NCI-H1436 treated with DMSO at 0.1 percent for 48 hours (cell line): ENCODE measurements at places on chromosomes 1 and 21.

DNA sequence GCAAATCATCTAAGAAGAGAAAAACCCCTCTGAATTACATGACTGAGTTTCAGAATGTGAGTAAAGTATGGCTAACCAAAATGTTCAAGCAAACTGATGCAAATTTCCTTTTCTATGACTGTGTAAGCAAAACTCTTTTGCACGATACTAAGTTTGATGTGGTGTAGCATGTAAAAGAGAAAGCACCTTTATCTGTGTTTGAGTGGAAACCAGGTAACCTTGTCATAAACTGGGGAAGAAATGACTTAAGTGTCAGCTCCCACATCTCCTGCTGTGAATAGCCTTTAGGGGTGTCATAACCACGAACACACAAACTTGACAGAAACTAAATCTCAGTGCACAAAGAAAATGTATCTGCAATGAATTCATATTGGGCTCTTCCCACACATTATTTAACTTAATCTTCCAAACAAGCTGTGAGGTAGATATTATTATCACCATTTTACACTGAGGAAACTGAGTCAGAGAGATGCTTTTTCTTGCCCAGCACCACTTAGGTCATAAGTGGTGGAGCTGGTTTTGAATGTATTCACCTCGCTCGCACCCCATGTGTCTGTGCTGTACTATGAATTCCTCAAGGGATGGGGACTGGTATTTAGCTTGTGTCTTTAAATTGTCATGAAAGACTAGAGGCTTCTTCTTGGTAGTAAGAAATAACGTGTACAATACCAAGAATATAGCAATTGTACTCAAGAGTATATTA is 32.9 kb upstream of the IL12RB2 start:
- no peak for DNase-seq

- no peak for DNase-seq
Measured at GRCh38 chr1:63321785-63322113, 618 bp upstream of the FOXD3 start.

- DNase-seq: no peak
Measured at GRCh38 chr1:152162792-152163463, 3.9 kb upstream of the RPTN start.

DNA sequence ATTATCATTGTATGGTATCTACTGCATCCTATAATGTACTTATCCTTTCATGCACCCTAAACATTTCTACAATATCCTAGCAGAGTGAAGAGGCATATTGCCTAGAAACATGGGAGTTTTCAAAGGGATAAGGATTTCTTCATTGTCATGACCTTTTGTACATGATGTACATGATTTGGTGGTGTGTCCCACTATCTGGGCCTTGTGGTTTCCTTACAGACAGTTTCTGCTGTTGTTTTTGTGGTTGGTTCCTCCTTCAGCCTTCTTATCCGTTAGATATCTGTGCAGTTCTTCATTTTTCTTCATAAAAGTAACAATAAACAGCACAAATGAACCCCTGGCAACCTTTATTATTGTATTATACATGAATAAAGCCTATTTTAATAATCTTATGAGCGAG is 70.4 kb upstream of the BACH1 start:
- no peak for DNase-seq

DNA sequence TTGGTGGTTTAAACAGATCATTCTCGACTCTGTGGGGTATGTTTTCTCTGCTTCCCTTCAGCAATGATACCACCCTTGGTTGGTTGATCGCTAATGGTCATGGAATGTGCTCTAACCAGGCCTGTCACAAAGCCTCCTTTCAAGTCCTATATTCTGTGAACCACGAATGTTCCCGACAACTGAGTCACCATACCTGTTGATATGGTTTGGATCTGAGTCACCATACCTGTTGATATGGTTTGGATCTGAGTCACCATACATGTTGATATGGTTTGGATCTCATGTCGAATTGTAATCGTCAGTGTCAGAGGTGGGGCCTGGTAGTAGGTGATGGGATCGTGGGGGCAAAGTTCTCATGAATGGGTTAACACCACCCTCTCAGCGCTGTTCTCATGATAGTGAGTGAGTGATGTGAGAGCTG is 10.2 kb upstream of the CAMK2N1 start:
- no peak for DNase-seq

GRCh38 chr1:33081554-33082305 is 777 bp downstream of the AZIN2 start:
- DNase-seq: no peak

- no peak for DNase-seq
Measured at GRCh38 chr1:944341-945325, 14.4 kb downstream of the NOC2L start.

- no peak for DNase-seq
Measured at GRCh38 chr1:228316589-228317387, 89.8 kb downstream of the TRIM11 start.

GRCh38 chr21:36163750-36164741 is 7.4 kb downstream of the DOP1B start:
- DNase-seq: no peak

- DNase-seq: no peak
Measured at GRCh38 chr1:207840380-207840779, 70.5 kb downstream of the CD34 start.

DNA sequence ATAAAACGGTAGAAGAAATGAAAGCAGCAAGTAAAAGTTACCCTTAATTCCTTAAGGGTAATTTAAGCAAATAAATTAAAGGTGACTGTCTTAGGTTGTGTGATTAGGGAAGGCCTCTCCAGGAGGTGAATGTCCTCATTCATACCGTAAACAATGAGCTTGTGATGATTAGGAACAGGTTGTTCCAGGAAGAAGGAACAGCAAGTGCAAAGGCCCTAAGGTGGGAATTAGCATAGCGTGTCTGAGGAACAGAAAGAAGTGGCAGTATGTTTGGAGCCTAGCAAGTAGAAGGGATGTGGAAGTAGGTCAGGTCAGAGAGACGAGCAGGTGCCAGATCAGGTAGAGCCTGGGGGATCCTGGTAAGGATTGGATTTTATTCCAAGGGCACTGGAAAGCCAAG is 5.6 kb downstream of the AK4 start:
- no peak for DNase-seq

DNA sequence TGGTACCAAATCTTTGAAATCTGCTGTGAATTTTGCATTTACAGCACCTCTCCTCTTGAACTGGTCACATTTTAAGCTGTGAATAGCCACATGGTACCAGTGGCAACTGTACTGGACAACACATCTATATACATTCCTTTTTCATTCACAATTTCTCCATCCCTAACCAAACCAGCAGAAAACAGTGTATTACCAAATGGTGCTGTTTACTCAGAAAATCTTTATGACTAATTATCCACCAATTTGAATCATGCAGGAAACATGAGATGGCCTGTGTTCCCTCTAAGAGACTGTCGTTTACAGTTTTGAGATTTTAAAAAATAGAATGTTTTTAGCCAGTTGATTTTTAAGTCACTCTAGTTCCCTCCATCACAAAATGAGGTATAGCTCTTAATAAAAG is 17.6 kb upstream of the CCT8 start:
- no peak for DNase-seq

GRCh38 chr21:25639551-25640201 is 618 bp downstream of the JAM2 start:
- DNase-seq: no peak

GRCh38 chr1:5934058-5934884 is 58.0 kb downstream of the NPHP4 start:
- DNase-seq: no peak

GRCh38 chr1:55702064-55702463 is 486.9 kb upstream of the USP24 start:
- DNase-seq: no peak

DNA sequence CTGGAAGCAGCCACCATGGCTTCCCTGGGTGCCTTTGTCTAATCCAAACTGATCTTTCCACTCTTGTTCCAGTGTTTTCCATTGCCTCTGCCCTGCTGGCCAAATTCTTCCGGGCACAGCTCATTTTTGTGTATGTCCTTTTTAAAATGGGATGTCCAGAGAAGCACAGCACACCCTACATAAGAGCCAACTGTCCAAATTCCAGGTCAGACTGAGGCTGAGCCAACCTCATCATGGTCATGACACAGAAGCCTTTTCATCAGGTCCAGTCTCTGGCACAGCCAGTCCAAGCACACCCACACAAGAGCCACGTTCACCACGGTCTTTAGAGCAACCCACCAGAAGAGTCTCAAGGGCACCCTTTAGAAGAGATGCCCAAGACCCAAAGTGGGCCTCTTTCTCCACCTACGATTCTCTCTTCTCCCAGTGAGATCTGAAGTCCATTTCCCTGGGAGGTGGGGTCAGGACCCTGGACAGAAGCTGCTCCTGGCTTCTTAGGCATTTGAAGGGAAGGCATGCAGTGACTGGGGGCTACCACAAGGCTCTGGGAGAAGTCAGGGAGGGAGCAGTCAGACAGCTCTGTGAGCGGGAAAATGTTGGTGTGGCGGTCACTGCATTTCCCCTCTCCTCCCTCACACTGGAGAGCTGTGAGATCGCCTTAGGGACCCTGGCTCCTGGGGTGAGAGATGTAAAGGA is 53.2 kb downstream of the SYT2 start:
- DNase-seq: no peak

- DNase-seq: no peak
Measured at GRCh38 chr1:199098468-199098867, 459.6 kb downstream of the PTPRC start.

DNA sequence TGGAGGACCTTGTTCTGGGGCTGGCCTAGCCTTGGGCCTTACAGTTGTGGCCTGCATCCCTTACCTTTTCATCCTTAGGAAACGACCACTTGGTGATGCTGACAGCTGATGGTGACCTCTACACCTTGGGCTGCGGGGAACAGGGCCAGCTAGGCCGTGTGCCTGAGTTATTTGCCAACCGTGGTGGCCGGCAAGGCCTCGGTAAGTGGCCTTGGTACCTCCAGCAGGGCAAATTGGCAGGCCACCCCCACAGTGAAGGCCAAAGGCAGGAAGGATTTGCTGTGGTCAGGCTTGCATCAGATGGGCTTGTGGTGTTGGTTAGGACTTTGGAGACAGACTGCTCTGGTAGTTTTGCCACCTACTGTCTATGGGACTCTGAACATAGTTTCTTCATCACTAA is 17.7 kb upstream of the TRNAU1AP start:
- DNase-seq: no peak

DNA sequence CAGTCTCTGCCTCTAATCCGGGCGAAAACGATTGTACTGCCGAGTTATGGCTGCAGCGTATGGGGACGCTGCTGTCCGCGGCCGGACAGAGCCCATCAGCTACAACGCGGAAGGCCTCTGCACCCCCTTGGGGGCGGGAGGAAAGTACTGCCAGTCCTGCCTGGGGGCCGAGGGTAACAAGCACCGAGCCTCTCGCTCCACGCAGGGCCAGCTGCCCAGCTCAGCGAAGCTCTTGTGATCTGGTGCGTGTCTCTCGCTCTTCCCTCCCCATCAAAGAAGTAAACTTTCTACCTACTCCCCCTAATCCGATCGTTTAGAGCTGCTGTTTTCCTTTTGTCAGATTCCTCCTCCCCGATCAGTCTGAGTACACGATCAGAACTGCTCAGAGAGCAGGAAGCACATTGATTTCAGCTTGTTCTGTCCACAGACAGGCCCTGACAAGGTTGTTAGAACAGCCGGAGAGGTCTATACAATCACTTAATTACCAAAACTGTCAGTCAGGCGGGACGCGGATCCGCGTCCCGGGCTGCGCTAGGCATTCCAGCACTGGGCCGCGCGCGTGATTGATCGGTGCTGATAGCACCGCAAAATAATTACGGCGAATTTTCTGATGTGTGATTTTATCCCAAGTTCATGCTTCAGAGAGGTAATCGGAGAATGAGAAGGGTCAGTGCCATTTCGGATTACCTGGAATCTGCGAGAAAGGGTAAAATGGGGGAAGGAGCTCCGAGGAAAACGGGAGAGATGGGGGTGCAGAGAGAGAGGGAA is 8.7 kb upstream of the BARHL2 start:
- DNase-seq: no peak

GRCh38 chr1:86912281-86912900 is 1.5 kb downstream of the SELENOF start:
- DNase-seq: no peak

GRCh38 chr1:101745551-101746270 is 251.0 kb downstream of the OLFM3 start:
- DNase-seq: no peak

GRCh38 chr1:97350662-97351061 is 570.2 kb downstream of the DPYD start:
- DNase-seq: no peak

GRCh38 chr1:21764615-21765423 is 18.1 kb downstream of the USP48 start:
- DNase-seq: no peak
